Pulmonary artery endothelial cell (primary cell): ENCODE measurements at places on chromosomes 11 and 22. TPM values are rescaled to one million over a fixed set of nuclear protein-coding genes. Genes with fewer than 3 reads are reported as not detected.

Gene TRIM49
- total RNA-seq: not detected in 2 replicates

Gene SERPIND1
- total RNA-seq: 0.59 and 2.8 TPM in 2 replicates

DNA sequence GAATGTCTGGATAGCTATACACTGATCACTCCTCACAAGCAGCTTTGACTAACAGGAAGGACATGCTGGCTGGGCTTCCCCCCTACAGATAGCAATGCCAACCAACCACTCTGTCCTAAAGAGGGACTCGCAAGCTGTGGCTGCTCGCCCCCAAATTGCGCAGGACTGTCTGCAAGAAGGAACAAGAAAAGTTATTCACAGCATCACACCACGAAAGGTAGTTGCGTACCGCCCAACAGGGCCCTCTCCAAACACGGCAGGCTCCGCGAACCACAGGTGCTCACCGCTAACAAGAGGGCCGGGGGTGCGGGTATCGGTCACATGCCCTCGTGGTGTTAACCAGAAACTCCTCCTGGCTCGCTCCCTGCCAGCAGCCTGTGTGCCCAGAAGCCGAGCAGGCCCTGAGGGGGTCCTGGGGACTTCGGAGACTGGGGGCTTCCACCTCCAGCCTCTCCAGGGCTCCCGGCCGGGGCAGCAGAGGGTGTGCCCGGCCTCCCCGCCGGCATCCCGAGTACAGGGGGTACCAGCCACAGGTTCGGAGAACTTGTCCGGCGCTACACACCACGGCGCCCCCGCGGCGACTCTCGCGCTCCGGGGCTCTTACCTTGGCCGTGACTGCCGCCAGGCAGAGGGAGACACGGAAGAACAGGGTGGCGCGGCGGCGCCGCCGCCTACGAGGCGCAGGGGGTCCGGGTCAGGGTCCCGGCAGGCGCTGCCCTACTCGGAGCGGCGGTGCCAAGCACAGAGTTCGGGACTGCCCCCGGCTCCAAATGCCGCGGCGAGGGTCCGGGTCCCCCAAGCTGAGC, 682 bp downstream of the LARGE1 start:
- no peak for DNase-seq

- DNase-seq: no peak
Observed at GRCh38 chr11:65427691-65428577, 5.3 kb downstream of the NEAT1 start.

DNA sequence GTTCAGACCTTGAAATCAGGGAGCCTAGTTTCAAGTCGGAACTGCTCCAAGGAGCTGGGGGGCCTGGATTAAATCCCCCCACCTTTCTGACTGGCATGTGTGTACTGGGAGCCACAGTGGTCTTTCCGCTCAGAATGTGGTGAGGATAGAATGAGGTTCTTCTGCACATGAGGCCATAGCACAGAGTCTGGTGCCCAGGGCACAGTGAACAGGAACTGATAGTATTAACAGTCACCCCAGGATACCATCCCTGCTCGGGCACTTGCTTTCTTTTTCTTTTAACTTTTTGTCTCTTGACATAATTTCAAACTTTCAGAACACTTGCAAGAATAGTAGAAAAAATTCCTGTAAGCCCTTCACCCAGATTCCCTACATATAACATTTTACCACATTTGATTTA, 28.8 kb downstream of the LMO1 start:
- no peak for DNase-seq
